ENCODE measurements at places on chromosomes 12 and 14.

GRCh38 chr12:106645074-106645421, 62.2 kb downstream of the RFX4 start:
- DNase-seq, result no peak

- no peak for DNase-seq
Observed at GRCh38 chr12:16449459-16449858, 102.0 kb downstream of the MGST1 start.

- no peak for DNase-seq
Observed at GRCh38 chr14:66249544-66249943, 236.6 kb upstream of the CCDC196 start.

GRCh38 chr14:36503771-36504741, 16.0 kb downstream of the NKX2-1 start:
- DNase-seq, result no peak

DNA sequence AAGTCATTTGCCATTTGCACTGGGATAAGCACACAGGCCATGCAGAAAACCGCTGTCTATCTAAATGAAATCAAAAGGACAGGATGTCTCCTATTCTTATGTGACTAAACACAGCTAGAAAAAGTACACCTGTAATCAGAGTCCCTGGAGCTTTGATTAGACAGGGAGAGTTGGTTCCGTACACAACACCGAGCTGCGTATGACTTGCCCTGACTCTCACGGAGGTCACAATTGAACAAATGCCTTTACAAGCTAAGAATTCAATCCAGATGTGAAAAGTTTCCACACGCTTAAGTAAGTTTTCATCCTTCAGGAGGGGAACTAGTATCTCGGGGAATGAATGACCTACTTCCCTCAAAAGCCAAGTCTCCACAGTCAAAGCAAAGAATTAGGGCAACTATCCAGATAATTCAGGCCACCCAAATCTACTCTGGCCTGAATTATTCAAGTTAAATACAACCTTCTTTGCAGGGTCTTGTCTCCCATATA, 67.5 kb downstream of the RTN1 start:
- no peak for DNase-seq

DNA sequence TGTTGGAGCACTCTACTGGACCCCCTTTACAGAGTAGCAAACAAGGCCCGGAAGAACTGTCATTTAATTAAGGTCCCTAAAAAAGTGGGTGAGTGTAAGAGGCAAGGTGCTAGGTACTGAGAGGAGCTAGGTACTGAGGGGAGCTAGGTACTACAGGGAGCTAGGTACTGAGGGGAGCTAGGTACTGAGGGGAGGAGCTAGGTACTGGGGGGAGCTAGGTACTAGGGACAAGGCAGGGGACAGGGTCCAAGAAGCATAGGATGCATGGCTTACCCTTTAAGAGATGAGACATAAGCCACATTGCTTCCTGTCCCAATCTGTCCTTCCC, 4.9 kb downstream of the KRT5 start:
- DNase-seq, result no peak

- DNase-seq, result no peak
Observed at GRCh38 chr14:69917287-69917686, 38.1 kb downstream of the SMOC1 start.

- DNase-seq, result no peak
Observed at GRCh38 chr14:49424436-49425331, 161.5 kb downstream of the RPS29 start.

GRCh38 chr14:105422695-105423487, 3.3 kb downstream of the MTA1 start:
- no peak for DNase-seq

DNA sequence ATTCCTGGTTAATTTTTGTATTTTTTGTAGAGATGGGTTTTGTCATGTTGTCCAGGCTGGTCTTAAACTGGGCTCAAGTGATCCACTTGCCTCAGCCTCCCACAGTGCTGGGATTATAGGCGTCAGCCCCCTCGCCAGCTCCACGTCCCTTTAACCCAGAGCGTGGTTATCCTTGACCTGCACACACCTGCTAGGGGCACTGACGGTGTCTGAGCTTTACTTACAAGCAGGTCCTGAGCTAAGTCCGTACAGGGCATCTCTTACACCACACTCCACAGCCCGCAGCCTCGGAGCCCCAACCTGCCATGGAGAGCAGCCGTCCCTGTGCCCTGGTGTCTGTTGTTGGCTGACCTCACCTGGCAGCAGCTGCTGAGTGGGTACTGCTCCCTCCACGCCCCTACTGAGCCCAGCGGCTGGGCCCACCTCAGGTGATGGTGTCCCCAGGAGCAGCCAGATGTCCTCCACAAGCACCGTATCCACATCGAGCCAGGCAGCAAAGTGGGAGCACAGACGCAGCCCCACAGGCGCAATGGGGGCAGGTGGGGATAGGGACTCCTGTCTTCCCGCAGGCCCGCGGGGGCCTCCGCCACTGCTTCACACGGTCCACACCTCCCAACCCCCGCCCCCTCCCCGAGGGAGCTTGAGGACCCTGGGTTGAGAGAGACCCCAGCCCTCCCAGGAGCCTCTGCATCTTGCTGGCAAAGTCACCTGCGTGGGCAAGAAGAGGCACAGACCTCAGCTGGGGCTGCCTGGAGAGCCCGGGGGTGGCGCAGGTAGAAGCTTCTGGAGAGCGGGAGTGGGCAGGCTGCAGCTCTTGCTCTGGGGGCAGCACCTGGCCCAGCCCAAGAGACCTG, 325.4 kb upstream of the SFSWAP start:
- DNase-seq, result no peak

DNA sequence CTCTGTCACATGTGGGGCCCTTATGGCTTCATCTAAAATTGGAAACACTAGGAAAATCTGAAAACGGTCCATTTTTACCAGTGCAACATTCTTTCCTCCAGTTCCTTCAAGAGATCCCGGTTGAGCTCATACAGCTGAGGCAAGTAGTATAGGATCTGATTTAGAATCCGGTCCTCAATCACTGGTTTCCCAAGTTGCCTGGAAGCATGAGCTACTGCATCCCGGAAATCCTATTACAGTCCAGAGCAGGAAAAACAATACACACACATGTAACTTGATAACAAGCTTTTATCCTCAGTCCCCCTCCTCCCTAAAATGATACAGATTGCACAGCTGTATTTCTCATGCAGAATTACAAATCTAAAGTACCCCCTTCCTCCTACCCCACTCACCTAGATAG, 67.9 kb upstream of the NR2C1 start:
- DNase-seq, result no peak

- DNase-seq, result no peak
Observed at GRCh38 chr14:100423317-100424010, 100.3 kb downstream of the SLC25A47 start.

DNA sequence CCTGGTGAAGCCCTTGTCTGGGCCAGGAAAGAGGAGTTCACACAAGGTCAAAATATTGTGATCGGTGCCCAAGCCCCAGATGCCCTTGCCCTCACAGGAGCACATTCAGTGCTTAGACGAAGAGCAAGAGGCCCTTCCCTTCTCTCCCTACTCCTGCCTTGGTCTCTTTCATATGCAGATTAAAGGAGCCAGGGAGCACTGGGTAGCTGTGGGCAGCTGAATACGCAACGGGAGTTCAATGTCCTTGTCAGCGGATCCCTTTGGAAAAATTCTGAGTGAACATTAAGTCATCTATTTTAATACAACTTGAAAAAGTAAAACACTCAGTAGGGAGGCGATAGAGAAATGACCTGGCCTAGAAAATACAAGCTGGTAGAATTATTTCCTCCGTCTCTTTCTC, 1489.4 kb downstream of the AACS start:
- DNase-seq, result no peak

DNA sequence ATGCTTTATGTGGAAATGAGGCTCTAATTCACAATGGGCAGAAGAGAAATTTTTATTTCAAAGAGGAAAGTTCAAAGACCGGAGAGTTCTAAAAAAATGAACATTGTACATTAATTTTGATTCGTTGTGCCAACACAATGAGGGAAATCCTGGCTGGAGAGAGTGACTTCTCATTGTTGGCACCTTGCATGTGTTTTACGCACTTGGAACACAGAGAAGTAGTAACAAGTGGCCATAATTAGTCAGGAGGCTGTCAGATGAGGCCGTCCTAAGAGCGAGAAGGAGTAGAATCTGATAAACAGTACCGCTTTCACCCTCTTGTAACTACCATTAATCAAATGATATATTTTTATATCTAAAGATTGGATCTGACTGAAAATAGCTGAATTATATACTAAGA, 6.9 kb downstream of the LMO3 start:
- DNase-seq, result no peak

DNA sequence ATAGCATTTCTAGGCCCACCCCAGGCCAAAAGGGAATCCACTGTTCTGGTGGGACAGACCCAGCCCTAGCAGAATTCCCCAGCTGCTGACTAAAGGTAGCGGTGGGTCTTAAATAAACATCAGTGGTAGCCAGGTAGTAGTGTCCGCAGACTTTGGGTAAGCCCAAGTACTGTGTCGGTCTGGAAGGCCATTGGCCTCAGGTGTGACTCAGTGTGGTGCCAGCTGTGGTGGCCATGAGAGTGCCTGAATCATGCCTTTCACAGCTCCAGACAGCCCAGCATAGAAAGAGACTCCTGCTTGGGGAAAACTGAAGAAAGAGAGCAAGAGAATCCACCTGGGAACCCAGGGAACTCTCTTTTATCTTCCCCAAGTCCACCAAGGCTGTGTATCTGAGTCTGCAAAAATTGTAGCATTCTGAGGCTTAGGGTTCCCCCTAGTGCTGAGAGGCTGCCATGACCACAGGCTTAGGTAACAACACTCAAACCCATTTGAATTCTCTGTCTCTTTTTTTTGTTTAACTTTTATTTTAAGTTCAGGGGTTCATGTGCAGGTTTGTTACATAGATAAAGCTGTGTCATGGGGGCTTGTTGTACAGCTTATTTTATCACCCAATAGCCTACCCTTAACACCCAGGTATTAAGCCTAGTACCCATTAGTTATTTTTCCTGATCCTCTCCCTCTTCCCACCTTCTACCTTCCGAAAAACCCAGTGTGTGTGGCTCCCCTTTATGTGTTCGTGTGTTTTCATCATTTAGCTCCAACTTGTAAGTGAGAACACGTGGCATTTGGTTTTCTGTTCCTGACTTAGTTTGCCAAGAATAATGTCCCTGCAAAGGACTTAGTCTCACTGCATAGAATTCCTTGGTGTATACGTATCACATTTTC, 16.7 kb upstream of the CD163L1 start:
- DNase-seq, result peak; percentile 44

DNA sequence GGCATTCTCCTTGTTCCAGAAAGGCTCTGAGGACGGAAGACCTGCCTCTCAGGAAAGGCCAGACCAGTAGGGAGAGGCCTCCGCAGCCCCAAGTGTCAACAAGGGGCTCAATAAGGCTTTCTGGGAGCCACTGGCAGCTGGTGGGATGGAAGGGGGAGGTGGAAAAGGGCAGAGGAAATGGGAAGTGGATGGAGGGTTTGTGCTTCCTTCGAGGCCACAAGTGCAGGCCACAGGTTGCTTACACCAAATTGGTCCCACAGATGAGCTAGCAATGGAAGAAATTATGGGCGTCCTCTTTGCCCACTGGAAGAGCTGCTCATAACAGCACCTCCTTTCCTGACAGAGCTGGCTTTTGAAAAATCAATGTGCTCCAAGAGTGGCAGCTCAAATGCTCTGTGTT, 28.2 kb downstream of the P2RX4 start:
- DNase-seq, result no peak

DNA sequence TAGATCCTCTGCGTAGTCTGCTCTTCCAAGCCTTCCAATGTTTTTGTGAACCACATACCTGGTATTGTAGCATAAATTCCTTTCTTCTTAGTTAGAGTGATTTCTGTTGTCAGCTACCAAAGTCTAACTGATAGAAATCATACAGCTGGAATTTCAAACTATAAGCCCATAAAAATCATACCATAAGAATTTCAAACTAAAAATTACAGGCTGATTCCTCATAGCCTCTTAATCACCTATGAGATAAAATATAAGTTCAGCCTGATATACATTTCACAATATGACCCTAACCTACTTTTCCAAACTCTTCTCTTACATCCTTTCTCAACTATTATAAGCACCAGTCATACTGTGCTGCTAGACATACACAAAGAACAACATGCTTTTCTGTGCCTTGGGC, 64.8 kb downstream of the PTHLH start:
- peak; percentile 65 for DNase-seq

DNA sequence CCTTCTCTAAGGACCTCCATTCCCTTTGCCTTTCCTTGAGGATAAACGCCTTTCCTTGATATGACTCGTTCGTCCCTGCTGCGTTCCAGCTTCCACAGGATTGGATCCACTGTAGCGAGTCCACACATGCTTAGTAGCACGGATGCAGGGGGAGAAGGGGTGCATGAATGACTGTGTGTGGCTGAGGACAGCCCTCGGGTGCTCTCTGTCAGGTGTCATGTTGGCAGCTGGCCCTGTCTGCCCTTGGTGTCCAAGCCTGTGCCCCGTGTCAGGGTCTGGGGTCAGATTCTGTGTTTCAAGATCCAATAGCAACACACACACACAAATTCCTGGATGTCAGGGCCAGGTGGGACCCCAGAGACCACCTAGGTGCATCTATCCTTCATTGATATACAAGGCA, 17.5 kb upstream of the KRT80 start:
- DNase-seq, result no peak

DNA sequence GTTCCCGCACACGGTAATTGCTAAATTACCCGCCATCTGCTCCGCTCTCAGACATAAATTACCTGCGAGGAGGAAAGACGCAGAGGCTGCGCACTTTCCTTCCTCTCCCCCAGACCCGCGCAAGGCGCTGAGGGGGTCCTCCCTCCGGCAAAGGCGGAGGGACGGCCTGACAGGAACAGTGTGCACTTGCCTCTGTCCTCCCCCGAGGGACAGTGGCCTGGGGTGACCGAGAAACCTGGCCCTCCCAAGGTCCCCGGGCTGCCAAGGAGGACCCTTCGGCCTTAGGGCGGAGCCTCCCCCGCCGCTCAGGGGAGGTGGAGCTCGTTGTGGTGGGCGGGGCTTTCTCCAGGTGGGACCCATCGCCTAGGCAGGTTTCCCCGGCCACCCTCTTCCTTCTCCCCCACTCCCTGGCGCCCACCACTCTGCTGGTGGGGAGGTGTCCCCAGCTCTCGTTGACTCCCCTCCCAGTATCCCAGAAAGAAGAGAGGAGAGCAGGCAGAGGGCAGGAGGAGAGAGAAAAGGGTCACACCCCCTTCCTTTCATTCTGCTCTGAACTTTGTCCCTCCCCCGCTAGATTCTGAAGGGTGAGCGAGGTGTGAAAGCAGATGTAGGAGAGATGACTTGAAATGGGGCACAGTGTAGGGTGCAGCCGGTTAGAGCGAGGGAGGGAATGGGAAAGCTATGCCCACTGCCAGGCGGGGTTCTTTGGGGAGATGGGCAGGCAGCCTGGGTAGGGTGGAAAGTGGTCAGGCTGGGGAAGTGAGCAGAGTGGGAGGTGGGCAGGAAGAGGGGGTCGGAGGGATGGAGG, 11.4 kb upstream of the CALCOCO1 start:
- no peak for DNase-seq
